Left cardiac atrium (tissue), 4 donors: ENCODE measurements at places on chromosomes 1 and 21.

DNA sequence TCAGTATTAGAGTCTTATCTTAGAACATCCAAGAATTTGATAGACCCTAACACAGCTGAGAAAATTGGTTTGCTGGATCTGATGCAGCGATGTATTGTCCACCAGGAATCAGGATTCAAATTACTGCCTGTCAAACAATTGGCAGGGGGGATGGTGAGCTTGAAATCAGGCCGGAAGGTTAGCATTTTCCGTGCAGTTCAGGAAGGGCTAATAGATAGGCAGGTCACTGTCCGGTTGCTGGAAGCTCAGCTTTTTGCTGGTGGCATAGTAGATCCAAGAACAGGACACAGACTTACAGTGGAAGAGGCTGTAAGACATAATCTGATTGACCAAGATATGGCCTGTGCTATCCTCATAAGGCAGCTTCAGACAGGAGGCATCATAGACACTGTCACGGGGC is 127.2 kb downstream of the MACF1 start:
- no peak for DNase-seq

DNA sequence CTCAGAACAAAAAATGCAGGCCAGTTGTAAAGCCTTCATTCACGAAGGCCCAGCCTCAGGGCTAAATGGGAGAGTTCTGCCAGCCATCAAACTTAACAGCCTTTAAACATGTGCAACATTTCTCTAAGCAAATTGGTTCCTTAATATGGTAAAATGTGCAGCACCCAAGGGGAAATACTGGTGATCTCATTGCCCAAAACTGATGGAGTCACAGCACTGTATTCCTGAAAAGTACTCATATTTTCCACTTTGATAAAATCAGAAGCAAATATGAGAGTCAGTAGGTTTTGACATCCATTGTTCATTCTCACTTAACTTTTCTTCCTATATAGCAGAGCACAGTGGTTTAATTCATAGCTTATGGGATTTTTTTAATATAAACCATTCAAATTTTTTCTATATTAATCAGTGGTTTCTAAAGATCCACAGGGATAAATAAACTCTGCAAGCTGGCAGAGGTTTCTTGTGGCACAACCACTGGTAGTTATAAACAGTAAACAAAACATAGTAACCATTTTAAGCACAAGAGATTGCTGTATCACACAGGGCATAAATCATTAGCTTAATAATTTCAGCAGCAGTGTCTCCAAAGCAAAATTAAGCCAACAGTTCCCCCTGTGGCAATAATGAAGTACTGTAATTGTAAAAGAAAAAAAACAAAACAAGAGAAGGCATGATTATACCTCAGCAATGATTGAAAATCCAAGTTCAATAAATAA is 106.9 kb upstream of the LYPLAL1 start:
- no peak for DNase-seq

GRCh38 chr1:55329091-55329490 is 113.9 kb upstream of the USP24 start:
- DNase-seq, result peak; percentile 59

- no peak for DNase-seq
These were observed 44.4 kb downstream of the DMRTB1 start for GRCh38 chr1:53503433-53504217.

DNA sequence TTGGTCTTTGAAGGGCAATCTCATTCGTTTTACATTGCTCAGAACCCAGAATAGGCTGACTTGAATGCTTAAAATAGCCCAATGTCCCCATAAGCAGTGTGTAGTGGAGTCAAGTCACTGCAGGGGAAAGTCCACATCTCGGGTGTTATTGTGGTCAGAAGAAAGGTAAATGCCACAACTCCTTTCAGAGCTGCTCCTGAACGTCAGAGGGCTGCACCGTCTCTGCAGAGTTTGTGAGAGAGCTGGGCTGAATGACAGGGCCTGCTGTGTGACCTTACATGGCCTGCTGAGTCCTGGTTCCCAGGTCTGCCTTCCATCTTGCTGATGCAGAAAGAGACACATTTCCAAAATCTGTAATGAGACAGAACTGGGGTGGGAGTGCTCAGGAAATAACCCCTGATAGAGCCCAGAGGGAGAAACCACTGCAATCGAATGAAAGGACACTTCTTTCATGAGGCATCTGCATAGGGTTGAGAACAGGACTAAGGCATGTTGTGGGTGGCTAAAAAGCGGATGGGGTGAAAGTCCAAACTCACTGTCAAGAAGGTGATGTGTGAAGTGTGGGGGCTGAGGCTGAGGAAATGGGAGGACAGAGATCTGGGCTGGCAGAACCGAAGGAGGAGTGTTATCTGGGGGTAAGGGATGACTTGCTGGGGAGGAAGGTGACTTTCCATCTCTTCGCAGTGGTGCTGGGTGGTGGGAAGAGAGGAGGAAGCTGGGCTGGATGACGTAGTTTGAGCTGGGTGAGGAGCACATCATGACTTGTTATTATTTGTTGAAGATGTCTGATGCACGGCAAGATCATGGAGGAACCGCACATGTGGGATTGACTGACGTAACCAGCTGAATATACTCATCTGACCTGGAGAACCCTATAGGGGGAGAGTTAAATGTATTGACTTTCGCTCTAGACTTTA is 33.7 kb downstream of the XCL2 start:
- no peak for DNase-seq

DNA sequence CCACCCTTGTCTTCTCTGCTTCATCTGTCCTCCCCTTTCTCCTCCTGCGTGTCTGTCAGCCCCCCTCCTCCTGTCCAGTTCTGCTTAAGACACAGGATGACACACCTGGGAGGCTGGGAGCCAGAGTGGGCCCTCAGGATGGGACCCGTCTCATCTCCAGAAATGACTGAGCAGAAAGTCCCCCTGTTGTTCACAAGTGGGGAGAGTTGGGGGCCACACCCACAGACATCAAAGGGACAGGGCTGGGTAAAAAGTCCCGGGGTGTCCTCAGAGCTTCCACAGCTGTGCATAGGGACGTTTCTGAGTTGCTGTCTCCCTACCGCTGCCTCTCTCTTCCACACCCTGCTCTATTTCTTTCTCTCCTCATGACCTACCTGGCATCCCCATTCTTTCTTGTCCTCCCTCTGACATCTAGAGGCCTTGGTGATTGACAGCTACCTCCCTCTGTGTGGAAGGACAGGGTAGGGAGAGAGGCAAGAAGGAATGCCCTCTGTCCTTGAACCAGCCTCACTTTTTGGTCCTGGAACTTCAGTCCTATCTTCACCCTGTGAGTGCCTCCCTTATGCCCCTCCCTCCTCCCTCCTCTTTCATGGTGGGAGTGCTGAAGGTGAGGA is 19.5 kb upstream of the SH2D2A start:
- no peak for DNase-seq

DNA sequence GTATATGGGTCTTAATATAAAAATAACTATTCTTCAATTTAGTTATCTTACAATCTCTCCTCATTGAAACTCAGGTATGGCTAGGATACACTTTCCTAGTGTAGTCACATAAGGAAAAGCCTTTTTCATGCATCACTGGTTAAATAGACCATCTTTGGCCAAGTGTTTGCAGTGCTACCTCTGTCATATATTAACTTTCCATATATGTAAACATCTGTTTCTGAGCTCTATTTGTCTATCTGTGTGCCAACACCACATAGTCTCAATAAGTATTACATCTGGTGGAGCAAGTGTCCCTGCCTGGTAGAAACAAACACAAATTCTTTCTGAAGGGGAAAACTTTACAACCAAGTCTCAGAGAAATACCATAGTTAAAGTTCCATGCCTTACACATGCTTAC is 134.6 kb downstream of the TSEN15 start:
- DNase-seq, result no peak

GRCh38 chr21:36656138-36656537 is 42.8 kb upstream of the SIM2 start:
- DNase-seq, result no peak

GRCh38 chr21:45912611-45913417 is 68.8 kb upstream of the COL6A1 start:
- no peak for DNase-seq

GRCh38 chr1:198936371-198937083 is 297.7 kb downstream of the PTPRC start:
- DNase-seq, result no peak
